ENCODE measurements at places on chromosomes 4 and X.

- peak; percentile 82 for DNase-seq
These were observed 4.9 kb downstream of the PRDM8 start for GRCh38 chr4:80202190-80202711.

- DNase-seq = no peak
These were observed 38.9 kb upstream of the TBX22 start for GRCh38 chrX:79975605-79976004.

- no peak for DNase-seq
These were observed 532.9 kb downstream of the ANKRD50 start for GRCh38 chr4:124179506-124180186.

- DNase-seq = peak; percentile 40
These were observed 17.1 kb upstream of the C1QTNF7 start for GRCh38 chr4:15410750-15411149.
